ENCODE measurements at places on chromosomes 13 and 19.
A peak's percentile ranks its signal among the peaks of the same experiment; 100 is the strongest.

DNA sequence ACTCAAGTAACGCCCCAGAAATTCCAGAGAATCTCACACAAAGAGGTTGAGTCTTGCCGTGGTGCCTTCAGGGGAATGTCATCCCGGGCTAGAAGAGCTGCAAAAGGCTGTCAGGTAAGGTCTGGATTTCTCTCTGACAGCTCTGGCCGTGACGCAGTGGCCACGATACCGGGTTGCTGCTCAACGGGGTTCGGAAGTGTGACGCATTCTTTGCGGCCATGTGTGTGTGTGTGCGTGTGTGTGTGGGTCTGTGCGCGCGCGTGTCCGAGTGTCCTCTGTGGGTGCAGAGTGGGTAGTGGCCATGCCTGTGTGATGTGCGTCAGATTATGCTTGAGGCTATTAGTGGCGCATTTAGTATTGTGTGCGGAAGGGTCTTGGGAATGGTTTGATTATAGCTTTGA lies 306 bp downstream of the ZNF540 start:
- DNase-seq, result peak; percentile 28

DNA sequence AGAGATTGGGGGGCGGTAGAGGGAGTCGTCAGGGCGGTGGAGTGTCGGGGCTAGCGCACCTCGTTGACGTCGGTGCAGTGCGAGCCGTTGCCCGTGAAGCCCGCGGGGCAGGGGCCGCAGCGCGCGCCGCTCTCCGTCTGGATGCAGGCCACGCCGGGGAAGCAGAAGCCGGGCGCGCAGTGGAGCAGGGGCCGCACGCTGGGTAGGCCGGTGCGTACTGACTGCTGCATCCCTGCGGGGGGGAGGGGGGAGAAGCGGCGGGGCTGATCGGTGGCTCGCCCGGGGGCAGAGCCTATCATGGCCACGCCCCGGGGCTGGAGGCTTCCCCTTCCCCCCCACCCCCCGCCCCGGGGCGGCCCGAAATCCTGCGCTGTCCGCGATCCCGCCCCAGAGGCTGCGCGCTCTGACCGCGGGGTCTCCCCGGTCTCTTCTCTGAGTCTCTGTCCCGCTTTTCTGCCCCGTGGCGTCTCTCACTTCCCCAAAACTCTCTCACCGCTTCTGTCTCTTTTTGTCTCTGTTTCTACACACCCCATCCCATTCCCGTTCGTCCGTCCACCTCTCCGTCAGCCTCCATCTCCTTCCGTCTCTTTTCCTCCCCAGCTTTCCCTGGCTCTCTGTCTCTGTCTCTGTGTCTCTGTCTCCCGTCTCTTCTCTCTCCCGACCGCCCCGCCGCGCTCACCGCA lies 1.1 kb downstream of the COMP start:
- DNase-seq, result no peak

GRCh38 chr13:25688536-25688935 lies 316.8 kb downstream of the ATP8A2 start:
- no peak for DNase-seq

- DNase-seq, result no peak
Observed at GRCh38 chr13:81686877-81687276, 1346.0 kb upstream of the SPRY2 start.

GRCh38 chr19:44958090-44958489 lies 2.9 kb downstream of the CLPTM1 start:
- no peak for DNase-seq

GRCh38 chr19:8233370-8233769 lies 24.2 kb downstream of the CERS4 start:
- DNase-seq, result no peak

GRCh38 chr13:112704308-112705145 lies 14.7 kb downstream of the ATP11A start:
- DNase-seq, result no peak

DNA sequence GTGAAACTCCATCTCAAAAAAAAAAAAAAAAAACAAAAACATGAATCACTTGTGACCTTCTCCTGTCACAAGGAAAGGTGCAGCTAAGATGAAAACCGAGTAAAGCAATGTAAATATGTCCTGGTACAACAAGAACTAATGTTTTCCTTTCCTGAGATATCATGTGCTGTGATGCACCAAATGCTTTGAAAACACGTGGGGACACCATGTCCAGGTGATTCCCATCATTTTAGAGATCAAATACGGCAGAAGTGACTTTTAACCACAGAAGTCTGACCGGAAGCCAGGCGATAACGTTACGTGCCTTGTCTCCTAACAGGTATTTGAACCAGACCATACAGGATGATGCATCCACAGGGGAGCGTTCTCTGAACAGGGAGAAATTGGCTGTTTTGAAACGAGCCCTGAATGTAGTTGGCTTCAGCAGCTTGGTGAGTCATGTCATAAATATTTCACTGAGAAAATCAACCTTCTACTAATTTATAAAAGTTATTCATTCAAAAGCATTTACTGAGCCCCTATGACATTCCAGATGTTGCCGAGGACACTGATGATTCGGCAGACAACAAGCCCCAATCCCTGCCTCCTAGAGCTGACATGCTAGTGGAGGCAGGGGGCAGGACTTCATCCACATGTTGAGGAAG lies 328.1 kb downstream of the MYO16 start:
- DNase-seq, result peak; percentile 61

DNA sequence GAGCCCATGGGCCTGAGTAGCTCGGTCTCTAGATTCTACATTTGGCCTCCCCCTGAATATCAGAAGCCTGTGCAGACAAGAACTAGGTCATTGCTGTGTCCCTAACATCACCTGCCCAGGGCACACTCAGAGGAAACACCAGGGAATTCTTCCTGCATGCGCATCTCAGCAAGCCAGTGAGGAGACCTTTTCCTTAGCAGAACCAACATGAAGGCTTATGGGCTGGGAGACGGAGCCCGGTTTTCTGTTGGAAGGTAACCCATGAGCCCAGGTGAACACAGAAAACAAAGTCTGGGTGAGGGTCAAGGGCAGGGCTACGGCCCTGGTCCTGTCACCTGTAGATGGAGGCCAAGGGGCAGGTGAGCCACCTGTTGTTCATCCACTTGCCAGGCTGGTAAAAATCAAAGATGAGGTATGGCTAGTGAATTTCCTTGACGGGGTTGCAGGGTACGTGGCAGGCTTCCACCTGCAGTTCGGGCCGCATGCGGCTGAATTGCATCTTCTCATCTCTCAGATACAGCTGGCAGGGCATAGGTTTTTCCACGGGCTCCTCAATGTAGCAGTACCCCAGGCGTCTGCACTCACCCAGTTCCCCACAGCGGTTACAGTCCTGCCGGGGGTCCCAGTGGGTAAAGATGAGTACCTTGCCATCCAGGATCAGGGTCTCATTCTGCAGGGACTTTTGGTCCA lies 3.6 kb upstream of the FAM187B start:
- no peak for DNase-seq

- no peak for DNase-seq
Observed at GRCh38 chr13:21077076-21077787, 15.8 kb upstream of the LATS2 start.

GRCh38 chr19:45784096-45784495 lies 1.8 kb upstream of the DMPK start:
- no peak for DNase-seq

GRCh38 chr19:55638864-55639359 lies 1.9 kb upstream of the ZNF580 start:
- DNase-seq, result no peak

- DNase-seq, result no peak
Observed at GRCh38 chr13:73832128-73832588, 302.0 kb downstream of the KLF12 start.

GRCh38 chr13:109606520-109606919 lies 179.9 kb downstream of the IRS2 start:
- DNase-seq, result no peak

DNA sequence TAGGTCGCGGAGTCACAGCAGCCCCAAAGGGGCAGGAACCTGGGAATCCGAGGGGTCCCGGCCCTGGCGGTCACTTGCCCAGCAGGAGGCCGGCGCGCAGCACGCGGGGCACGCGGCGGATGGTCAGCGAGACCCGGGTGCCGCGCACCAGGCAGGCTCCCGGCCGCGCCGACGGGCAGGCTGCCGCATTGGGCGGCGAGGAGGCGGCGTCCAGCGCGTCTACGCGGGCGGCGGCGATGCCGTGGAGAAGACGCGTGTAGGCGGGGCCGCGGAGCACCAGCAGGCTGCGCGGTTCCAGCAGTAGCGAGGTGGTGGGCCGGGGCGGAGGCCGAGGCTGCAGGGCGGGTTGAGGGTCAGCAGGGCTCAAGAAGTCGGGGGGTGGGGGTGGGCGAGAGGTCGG lies 607 bp upstream of the SYNE4 start:
- no peak for DNase-seq

- no peak for DNase-seq
Observed at GRCh38 chr13:97502706-97503105, 68.7 kb downstream of the RAP2A start.

GRCh38 chr19:19554074-19555023 lies 16.3 kb downstream of the CILP2 start:
- DNase-seq, result no peak

- DNase-seq, result no peak
Observed at GRCh38 chr19:28652765-28653164, 560.2 kb downstream of the UQCRFS1 start.

GRCh38 chr19:33377586-33378475 lies 4.3 kb downstream of the CEBPG start:
- DNase-seq, result no peak

- no peak for DNase-seq
Observed at GRCh38 chr19:30001791-30002190, 59.8 kb downstream of the URI1 start.

DNA sequence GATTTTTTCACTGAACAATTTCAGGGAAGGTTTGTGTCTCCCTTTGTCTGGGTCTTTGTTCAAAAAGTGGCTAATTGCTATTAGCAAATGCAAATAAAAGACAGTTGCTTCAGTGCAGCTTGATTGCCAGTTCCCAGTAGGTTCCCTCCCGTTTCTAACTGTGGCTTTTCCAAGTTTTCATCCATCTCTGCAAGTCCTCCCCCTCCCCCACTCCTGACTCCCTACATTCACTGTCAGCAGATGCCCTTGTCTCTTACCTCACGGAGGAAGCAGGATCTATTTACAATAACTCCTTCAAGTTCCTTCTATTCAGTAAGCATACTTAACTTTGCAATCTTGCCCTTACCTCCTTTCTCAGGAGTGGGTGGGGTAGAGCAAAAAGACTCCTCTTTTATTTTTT lies 55.4 kb upstream of the SCEL start:
- DNase-seq, result no peak

- no peak for DNase-seq
Observed at GRCh38 chr19:50401605-50402450, 16.9 kb upstream of the SPIB start.

DNA sequence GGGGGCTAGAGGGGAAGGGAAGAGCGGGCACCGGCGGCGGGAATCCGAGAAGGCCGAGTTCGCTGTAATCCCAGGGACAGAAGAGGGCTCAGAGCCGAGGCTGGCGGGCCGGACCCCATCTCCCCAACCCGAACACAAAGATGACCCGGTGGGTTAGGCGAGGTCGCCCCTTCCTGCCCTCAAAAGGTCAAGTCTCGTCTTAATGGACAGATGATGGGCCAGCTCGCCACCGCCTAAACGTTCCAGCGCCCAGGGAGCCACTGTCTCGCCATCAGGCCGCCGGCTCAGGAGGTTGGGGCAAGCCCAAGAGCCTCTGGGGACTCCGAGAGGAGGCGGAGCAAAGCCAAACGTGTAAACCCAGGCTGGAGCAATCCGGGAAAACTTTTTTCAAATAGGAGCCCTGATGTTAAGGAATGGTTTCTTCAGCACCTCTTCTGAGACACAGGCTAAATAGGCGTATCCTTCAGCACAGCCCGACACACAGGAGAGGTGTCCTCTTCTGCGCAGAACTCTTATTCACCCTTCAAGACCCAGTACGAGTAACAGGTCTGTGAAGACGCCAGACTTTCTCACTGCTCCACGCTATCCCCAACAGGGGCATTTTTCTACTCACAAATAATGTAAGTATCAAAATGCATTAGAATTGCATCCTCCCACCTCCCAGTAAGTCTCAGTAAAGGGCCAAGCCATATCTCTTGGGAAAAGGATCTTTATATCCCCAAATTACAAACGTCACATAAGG lies 6.3 kb upstream of the POU4F1 start:
- DNase-seq, result no peak

GRCh38 chr19:55493645-55494171 lies 5.5 kb downstream of the SSC5D start:
- DNase-seq, result no peak

DNA sequence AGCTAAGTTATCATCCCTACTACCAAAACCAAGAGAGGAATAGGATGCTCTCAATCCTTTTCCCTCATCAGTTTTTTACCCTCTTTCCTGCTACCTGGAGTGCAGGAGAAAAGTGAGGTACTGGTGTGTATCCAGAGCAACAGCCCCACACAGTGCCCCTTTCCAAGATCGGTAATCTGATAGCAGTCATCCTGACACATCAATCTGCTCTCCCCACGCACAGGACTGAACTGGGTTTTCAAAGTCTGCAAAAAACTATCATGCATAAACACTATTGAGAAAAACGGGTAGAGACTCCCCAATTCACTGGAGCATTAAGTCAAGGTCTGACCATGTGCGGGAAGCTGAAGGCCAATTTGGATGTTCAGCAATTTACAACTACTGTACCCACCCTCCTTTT lies 284.8 kb downstream of the RBM26 start:
- no peak for DNase-seq

DNA sequence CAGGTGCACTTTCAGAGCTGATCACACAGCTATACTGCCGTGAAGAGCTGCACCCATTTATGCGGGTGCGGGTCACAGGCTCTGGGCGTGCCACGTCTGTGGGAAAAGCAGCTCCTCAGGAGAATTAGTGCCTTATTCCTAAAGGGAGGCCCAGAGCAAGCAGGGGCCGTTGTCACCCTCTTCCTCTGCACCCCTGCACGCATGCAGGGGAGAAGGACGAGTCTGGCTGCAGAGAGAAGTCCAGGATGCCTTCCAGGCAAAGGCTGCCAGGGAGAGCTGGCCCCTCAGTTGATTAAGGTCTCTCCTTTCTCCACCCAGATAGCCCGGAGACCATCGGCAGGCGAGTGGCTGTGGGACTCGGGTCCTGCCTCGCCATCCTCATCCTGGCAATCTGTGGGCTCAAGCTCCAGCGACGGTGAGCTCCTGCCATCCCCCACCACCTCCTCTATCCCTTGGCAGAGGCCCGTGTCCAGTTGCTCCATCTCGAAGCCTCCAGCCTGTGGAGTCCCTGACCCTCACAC lies 3.1 kb upstream of the FFAR1 start:
- DNase-seq, result no peak

DNA sequence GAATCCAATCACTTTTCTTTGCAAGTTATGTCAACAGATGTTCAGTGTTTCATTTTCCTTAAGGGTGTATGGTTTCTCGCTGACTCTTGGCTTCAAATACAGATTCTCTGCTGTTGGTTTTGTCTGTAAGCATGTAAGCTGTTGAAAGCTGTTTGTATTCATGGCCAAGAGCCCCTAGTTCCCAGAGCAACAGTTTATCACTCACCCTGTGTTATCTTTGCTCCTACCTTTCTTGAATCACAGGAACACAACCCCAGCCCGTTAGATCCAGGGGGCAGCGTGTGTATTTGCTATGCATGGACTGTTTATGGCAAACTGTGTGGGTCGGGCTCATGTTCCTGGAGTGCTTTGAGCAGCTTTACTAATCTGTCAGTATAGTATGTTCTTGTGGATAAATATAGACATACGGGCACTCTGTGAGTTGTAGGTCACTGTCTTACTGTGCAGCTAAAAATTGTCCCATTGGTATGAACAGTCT lies 28.9 kb downstream of the FRY start:
- DNase-seq, result no peak
